ENCODE measurements at places on chromosomes 1 and 21.
A peak's percentile ranks its signal among the peaks of the same experiment; 100 is the strongest.

GRCh38 chr1:208131621-208132286 is 112.4 kb downstream of the PLXNA2 start:
- DNase-seq: no peak

GRCh38 chr1:198986036-198986435 is 347.2 kb downstream of the PTPRC start:
- DNase-seq: no peak

DNA sequence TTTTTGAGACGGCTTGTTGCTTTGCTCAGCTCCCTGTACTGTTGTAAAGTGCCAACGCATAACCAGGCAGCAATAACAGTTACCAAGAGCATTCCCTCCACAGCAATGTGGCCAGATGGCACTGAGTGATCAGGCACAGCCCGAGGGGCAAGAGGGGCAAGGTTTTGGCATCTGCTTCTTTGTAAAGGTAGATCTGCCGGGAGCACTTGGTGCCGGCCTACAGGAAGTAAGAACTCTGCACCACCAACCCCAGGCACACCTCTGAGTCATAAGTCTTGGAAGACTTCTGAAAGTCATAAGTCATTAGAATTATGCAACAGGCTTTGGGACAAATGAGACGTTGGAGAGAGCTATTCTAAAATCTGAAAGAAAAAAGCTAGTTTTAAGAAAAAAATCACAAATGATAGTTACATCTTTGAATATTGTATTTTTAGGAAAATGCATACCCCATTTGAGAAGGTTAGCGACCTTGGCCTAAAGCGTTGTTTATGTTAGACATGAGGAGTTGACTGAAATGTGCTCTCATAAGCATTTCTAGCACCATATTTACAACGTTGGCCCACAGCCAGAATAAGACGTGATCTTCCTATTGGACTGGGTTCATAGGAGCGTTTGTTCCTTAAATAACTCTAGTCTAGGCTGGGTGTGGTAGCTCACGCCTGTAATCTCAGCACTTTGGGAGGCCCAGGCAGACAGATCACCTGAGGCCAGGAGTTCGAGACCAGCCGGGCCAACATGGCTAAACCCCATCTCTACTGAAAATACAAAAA is 37.7 kb upstream of the MAP10 start:
- no peak for DNase-seq

- no peak for DNase-seq
Observed at GRCh38 chr21:31505975-31506374, 153.5 kb upstream of the SOD1 start.

- DNase-seq: no peak
Observed at GRCh38 chr1:180175291-180175690, 20.6 kb downstream of the QSOX1 start.

GRCh38 chr1:232554409-232554808 is 75.5 kb downstream of the SIPA1L2 start:
- DNase-seq: no peak

DNA sequence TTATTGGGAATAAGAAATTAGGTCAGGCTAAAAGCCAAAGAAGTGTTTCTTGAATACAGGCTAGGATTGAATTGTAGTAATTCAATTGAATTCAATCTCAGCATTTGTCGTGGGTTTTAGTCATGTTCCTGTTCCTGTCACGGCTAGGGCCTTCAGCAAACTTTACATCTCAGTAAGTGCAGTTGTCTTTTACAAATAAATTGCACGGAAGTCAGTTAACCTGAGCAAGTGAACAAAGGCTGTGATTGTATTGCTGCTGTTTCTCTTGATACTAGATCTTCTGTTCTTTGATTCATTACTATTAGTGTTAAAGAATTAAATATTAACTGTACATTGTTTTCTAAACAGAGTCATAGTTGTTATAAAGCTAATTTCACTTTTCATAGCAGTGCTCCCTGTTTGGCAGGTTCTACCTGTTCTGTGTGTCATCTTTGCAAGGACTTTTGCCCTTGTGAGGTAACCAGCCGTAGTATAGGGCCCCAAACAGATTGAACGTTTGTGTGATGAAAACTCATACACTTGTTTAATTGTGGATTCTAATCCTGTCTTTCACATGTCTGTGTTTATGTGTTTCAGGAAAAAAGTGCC is 164.4 kb downstream of the EDEM3 start:
- DNase-seq: no peak

DNA sequence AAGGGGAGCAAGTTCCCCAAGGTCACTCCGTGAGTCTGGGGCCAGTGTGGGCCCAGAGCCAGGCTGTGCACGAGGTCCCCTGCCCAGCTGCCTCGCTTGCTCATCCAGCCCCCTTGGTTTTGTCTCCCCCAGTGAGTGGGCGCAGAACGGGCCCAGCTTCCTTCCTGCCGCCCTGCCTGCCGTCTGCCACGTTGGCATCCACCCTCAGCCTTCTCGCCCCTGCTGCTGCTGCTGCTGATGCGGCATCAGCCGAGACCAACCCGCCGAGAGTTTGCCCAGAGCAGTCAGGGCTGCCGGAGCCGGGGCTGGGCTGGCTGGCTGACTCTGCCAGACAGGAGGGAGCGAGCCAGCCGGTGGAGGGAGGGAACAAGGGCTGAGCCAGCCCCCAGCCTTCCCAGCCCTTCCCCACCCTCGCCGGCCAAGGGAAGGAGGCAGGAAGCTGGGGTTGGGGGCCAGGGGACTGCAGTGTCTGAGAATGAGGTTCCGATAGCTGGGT is 31.4 kb upstream of the WASF2 start:
- peak; percentile 25 for DNase-seq

DNA sequence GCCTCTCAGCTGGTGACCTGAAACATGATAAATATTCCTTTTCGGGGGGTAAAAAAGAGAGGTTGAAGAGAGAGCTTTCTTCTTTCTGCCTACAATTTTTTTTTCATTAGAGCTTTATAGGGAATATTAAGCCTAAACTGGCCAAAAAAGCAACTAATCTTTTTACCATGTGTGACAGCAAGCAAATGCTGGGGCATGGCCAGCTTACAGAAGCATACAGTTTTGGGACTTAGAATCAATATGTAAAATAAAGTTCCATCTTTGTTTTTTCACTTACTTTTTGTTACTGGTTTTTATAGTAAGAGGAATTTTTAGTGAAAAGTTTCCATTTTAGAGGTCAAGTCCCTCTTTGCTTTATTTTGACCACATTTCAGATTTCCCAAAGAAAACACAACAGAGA is 301.2 kb upstream of the DEPDC1 start:
- no peak for DNase-seq

- DNase-seq: no peak
Observed at GRCh38 chr21:18252256-18252655, 7.6 kb downstream of the CHODL start.

GRCh38 chr1:83822208-83822607 is 176.7 kb downstream of the TTLL7 start:
- no peak for DNase-seq

DNA sequence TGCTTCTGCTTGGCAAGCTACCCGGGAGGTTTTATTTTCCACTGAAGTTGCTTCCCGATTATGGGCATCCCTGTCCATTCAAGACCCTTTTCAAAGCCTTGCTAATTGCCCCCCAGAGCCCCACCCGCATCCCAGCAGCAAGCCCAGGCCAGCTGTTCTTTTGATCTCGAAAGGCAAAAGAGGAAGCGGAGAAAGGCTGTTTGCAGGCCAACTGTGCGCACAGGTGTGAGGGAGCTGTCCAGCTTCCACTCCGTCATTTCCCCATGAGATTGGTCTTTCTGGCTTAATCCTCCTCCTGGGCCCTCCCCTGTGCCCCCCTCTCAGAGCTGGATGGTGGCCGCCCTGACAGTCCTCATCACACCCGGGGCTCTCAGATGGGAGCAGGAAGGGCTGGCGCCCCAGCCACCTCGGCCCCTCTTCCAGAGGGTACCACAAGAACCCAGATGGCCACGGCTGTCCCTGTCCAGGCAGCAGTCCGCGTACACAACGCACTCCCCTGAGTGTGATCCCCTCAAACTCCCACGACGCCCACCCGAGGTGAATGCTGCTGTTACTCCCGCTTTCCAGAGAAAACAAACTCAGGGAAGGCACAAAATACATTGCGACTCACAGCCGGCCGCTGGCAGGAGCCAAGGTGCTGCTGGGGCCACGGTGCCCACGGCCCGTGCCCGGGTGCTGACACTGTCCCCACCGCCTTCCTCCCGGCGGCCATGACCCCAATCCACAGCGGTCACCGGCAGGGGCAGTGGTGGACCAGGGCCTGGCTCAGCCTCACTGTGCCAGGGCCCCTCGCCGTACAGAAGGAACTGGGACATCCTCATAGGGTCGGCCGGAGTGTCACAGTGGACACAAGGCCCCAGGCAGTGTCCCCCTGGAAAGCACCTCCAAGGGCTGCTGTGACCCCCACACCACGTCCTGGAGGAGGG is 121.9 kb downstream of the CRYAA start:
- DNase-seq: no peak

DNA sequence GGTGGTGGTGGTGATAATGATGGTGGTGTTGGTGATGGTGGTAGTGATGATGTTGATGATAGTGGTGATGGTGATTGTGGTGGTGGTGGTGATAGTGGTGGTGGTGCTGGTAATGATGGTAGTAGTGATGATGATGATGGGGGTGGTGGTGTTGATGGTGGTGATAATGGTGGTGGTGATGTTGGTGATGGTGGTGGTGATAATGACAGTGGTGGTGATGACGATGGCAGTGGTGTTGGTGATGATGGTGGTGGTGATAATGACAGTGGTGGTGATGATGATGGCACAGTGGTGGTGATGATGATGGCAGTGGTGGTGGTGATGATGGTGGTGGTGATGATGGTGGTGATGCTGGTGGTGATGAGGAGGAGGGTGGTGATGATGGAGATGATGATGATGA is 7.0 kb upstream of the AJAP1 start:
- no peak for DNase-seq

DNA sequence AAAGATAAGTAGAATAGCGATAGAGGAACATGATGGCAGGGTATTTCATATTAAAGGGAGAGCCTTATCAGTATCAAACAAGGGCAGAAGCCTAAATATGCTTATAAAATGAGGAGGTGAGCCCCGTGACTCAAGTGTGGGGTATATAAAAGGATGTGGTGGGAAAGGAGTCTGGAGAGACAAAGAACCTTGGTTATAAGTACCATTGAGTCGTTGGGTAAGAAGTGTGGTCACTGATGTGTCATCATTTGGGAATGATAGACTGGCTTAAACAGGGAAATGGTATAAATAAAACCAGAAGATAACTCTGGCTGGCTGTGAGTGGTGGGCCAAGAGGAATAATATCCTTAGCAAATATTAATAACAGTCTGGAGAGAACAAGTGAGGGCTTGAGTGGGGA is 10.9 kb upstream of the CD5L start:
- no peak for DNase-seq

DNA sequence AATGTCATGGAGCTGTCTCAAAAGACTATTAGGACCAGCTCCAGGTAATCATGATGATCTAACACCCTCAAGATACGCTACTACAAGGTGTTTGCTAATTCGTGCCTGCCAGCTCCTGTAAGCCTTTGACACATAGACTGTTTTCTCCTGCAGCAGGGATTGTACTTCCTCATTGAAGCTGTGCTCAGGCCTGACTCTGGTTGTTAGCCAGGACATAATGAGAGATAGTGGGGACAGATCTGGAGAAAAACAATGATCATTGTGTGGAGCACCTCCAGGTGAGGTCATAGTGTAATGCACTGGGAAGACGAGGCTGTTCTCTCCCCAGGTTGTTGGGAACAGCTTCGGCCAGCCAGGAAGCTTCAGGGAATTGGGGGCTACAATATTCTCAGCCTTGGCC is 94.6 kb downstream of the SETD4 start:
- no peak for DNase-seq

GRCh38 chr1:16006552-16007485 is 2.8 kb downstream of the SRARP start:
- no peak for DNase-seq

GRCh38 chr1:41751804-41752513 is 166.8 kb downstream of the HIVEP3 start:
- no peak for DNase-seq

DNA sequence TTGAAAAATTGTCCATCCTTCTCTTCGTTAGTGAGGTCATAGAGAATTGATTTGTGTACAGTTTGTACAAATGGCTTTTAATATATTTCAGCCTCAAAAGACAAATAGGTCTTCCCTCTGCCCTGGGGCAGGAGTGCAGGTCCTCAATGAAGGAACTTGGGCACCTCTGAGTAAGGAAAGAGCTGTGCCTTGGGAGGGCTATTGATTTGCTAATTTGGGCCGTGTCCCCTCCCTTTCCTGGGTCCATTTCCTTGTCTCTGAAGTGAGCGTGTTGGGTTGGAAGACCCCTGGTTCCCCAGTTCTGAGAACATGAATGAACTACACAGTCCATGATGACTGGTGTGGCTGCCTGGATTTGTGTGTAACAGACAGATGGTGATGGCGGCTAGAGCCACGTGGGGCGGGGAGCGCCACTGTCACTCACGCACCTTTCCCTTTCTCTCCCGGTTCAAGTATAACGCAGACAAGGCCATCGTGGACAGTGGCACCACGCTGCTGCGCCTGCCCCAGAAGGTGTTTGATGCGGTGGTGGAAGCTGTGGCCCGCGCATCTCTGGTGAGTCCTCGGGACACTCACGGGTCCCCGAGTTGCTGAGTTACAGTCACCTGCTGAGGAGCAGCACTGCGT is 71.0 kb upstream of the FAM3B start:
- no peak for DNase-seq

GRCh38 chr1:246577720-246578106 is 11.5 kb downstream of the CNST start:
- no peak for DNase-seq

DNA sequence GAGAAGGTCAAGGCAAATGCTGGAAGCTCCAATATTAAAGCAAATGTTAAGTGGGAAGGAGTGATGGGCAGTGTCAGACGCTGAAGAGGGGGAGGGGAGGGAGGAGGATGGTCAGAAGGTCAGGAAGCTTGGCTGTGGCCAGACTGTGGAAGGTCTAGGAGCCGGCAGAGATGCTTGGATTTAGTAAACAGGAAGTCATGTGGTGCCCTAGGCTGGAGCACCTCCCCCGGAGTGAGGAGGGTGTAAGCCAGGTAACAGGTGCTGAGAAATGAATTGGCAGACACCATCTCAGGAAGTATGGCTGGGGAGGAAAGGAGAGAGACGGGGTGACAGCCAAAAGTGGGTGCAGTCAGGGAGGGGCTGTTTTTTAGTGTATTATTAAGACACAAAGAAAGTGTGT is 17.7 kb downstream of the CSMD2 start:
- DNase-seq: no peak

DNA sequence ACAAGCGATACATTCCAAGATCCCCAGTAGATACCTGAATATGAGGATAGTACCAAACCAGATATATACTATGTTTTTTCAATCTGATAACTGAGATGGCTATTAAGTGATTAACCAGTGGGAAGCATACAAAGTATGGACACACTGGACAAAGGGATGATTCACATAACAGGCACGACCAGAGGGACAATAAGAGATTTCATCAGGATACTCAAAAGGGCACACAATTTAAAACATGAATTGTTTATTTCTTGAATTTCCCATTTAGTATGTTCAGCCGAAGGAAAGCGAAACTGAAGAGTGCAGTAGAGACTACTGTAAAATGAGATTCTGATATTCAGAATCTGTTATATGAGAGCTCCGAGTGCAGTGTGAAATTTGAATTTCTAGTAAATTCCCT is 10.6 kb downstream of the ZZZ3 start:
- DNase-seq: no peak

GRCh38 chr1:233088613-233089012 is 138.2 kb downstream of the NTPCR start:
- DNase-seq: no peak

Measured in activated naive CD8-positive, alpha-beta T cell treated with anti-CD3 and anti-CD28 coated beads, Interleukin-2, amount 50 U/mL, for 16 hours (primary cell).